ENCODE measurements at places on chromosomes 5 and 9.

DNA sequence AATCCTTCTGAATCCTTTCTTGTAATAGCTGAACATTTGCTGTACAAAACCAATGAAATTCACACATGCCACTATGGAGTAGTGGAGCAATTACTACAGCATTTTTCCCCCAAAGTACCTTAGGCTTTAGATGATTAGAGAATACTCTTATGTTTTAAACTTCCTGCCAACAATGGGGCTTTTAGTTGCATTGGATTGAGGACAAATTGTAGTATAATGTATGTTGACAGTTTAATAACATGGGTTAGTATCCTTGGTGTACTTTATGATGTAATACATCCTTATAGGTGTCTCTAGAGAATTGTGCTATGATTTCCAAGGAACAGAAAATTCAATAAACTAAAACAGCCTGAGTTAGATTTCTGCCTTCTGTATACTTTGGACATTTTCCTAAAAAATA is 422.7 kb upstream of the GRAMD2B start:
- DNase-seq: no peak
- no peaks in the 10 kb centered on the region for H3K36me3 ChIP-seq
- no peak overlapping the region for H3K27ac ChIP-seq
- no peaks in the 10 kb centered on the region for H3K27me3 ChIP-seq
- H3K4me3 ChIP-seq: no peak overlapping the region

DNA sequence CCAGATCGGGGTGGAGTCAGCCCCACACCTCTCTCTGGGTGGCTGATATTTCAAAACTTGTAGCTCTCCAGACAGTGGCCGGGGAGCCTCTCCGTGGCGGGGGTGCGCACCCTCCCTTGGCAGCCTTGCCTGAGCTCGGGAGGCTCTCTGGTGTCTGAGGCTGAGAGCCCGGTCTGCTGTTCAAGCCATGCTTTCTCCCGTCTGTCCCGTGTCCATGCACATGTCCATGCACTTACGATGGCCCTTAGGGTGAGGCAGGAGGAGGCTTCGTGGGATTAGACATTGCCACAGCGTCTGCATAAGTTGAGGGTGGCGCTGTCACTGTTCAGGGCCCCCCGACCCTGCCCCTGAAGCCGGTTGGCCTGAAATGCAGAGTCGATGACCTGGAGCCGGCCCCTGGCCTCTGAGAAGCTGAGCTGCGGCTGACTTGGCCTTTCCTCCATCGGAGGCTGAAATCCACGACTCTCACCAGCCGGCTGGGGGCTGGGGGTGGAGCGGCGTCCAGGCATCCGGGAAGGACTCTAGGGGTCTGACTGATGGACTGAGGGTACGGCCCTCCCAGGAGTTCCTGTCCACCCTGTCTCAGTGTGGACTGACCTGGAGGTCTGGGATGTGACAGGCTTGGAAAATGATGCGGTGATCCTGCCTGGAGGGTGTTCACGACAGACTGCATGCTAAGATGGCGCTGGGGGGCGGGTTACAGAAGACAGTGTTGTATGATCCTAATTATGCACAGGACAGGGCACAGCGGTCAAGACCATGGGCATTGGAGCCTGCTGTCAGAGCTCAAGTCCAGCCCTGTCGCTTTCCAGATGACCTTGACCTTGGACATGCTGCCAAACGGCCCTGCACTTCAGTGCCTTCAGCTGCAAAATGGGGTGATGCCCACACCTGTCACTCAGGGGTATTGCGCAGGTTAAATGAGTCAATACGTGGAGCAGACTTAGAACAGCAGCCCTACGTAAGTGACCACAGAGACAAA is 18.3 kb upstream of the SLC2A6 start:
- H3K4me1 ChIP-seq: peaks cover 57% of the 10 kb centered on the region
- H3K27ac ChIP-seq: no peak overlapping the region
- H3K4me3 ChIP-seq: no peak overlapping the region
- peak; percentile 54 for DNase-seq
- H3K36me3 ChIP-seq: no peaks in the 10 kb centered on the region

DNA sequence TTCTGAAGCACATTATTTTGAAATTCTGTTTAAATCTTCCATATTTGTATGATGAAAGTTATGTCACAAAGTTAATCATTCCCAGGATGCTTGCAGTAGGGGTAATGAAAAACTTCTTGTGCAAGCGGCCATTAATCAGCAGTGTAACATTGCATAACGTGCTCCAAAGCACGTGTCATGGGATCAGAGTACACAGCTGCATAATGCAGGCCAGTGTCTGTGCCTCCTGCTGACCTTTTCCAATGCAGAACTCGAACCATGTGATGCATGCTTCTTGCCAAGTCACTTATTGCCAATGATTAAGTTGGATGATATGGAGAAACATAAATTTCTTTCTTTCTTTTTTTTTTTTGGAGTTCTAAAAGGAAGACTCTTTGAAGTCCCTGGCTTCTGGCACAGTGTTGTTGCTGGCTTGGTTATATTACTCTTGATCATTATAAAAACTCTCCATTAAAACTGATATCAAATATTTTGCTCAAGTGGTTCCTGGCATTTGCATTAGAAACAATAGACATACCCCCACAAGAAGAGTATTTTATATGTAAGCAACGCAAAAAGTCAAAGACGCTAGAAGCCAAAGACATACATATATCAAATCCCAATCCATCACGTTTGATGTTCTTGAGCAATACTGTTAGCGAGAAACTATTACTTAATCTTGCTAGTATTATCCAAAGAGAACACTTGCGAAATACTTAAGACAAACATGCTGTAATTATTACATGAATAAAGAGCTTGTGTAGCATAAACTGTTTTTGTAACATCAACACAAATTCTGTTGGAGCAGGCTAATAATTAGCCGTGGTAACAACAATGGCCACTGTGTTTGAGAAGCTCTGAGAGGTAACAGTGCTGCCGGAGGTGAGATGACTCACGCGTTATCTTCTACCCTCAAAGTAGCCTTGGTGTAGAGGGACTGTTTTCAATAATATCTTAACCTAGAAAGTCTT is 164.2 kb downstream of the AUH start:
- no peaks in the 10 kb centered on the region for H3K36me3 ChIP-seq
- peak; percentile 80 for DNase-seq
- H3K27me3 ChIP-seq: no peaks in the 10 kb centered on the region
- H3K4me3 ChIP-seq: no peak overlapping the region

DNA sequence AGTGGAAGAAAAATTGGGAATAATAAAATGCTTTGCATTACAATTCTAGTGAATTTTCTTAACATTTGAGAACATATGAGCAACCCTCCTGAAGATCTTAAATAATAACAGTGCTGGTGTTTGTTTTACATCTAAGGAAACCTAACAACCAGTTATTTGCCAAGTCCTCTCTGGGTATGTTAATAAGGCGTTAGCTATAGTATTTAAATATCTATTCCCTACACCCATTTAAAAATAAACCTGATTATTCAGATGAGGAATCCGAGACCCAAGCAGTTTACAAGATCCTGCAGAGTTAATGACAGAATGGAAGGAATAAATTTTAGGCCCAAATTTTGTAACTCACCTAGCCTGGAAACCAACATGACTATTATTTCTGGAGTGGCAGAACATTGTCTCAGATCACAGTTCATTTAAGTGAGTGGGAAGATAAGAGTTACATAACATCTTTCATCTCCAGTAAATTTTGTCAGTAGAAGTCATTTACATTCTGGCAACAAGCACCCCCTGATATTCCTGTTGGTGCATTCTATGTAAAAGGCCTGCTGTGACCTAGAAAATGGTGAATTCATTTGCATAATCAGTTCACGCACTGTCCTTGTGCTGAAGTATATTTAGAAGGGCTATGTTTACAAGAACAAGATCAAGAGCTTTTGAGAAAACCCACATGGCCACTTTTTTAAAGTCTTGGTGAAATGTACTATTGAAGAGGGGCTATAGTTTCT is 148.2 kb downstream of the COX7C start:
- no peak overlapping the region for H3K4me3 ChIP-seq
- H3K27ac ChIP-seq: no peak overlapping the region
- no peaks in the 10 kb centered on the region for H3K27me3 ChIP-seq
- no peak for DNase-seq
- no peaks in the 10 kb centered on the region for H3K36me3 ChIP-seq

GRCh38 chr5:37517686-37518085 is 138.6 kb downstream of the WDR70 start:
- no peaks in the 10 kb centered on the region for H3K27me3 ChIP-seq
- no peak overlapping the region for H3K27ac ChIP-seq
- H3K36me3 ChIP-seq: no peaks in the 10 kb centered on the region

DNA sequence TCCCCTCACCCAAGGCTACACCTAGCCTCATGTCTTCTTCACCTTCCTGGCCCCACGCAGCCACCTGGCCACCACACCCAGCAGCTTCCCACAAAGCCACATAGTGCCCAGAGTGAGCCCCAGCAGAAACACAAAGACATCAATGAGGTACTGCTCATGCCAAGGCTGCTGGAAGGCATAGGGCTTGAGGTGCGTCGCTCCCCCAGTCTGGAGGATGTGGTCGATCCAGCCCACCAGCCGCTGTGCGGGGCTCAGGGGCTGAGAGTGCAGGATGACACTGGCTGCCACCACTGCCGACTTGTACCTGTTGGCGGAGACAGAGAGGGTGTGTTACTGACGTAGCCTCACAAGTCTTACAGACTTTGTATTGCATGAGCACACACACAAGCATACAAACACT is 15.8 kb upstream of the CAPSL start:
- DNase-seq: no peak
- no peaks in the 10 kb centered on the region for H3K4me1 ChIP-seq
- no peaks in the 10 kb centered on the region for H3K36me3 ChIP-seq
- no peak overlapping the region for H3K4me3 ChIP-seq
- H3K27ac ChIP-seq: no peak overlapping the region
- H3K27me3 ChIP-seq: no peaks in the 10 kb centered on the region

All from testis (tissue), 5 donors.